Cortex of kidney (tissue), 1 donor: ENCODE measurements at places on chromosomes 11 and 22.

GRCh38 chr11:107042748-107043147 lies 24.5 kb upstream of the GUCY1A2 start:
- no peak for DNase-seq

DNA sequence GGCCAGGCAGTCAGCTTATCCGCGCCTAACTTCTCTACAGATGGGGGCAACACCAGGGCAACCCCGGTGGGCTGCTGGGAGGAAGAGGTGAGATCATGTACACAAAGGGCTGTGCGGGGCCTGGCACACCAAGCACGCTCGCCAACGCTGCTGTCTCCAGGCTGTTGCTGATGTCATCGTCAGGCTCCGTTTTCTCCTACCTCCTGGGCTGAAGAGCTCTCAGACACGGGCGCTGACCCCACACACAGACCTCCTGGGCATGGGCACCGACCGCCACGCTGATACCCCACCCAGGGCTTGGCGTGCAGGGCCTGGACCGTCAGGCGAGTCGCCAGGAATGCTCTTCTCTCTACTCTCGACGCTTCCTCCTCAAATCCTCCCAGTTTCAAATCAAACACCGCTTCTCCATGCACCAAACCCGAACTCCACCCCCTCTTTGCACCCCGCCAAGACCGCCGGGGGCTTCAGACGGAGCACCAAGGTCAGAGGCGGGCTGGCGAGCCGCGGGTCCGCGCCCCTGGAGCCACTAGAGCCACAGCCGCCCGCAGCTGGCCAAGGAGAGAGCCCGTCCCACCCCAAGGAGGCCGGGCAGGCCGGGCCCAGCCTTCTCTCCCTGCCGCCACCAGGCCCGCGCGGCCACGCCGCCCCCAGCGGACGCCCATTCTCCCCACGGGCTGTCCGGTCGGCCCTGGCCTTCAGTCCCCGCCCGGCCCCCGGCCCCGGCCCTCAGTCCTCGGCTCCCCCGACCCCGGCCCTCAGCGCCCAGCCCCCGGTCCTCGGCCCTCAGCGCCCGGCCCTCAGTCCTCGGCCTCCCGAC lies 772 bp downstream of the SBF1 start:
- no peak for DNase-seq

GRCh38 chr11:86930957-86931547 lies 24.1 kb downstream of the FZD4 start:
- no peak for DNase-seq

DNA sequence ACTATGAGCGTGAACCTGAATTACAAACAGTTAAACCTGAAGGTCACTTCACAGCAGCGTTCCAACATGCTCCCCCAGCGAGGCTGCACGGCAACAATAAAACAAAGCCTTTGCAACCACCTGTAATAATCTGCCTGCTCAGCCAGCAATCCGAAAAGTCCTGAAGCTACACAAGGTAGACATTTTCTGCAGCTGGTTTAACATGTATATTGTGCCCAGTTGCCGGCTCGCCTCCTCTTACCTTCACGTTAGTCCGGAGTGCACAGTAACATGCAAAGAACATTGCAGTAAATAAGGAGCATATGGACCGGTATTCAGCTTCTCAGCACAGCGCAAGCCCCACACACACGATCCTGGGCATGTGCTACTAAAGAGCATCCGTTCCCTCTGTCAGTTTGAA lies 704.3 kb downstream of the DLG2 start:
- no peak for DNase-seq

DNA sequence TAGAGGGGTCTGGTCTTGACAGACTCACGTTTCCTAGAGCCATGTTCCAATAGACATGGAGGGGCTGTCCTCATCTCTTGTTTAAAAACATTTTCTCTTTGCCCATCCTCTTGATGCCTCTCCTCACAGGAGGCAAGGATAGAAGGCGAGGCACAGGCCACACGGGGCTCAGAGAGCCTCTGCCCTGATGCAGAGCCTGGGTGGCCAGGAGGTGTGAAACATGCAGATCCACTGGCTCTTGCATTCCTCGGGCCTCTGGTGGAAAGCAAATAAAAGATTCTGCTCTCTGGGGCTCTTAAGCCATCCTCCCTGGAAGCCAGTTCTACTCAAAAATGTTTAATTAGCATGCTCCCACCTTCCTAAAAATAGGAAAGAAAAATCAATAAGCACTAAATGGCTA lies 43.6 kb upstream of the NTM start:
- no peak for DNase-seq

GRCh38 chr11:117604336-117604995 lies 192.6 kb downstream of the DSCAML1 start:
- DNase-seq: no peak

DNA sequence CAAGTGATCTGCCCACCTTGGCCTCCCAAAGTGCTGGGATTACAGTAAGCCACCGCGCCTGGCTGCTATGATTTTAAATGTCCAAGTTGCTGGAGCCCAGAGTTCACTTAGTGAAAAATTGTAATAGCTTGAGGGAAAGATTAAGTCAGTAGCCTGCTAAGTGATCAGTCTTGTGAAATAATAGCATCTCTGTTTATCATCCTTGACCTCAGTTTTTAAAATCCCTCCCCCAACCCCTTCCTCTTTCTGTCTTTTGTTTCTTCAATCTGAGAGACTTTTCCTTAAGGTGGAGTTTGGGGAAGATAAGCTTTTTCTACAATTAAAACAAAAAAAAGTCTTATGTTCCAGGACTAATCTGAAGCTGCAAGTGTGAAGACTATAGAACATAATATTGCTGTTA lies 6.4 kb downstream of the HIPK3 start:
- DNase-seq: no peak

DNA sequence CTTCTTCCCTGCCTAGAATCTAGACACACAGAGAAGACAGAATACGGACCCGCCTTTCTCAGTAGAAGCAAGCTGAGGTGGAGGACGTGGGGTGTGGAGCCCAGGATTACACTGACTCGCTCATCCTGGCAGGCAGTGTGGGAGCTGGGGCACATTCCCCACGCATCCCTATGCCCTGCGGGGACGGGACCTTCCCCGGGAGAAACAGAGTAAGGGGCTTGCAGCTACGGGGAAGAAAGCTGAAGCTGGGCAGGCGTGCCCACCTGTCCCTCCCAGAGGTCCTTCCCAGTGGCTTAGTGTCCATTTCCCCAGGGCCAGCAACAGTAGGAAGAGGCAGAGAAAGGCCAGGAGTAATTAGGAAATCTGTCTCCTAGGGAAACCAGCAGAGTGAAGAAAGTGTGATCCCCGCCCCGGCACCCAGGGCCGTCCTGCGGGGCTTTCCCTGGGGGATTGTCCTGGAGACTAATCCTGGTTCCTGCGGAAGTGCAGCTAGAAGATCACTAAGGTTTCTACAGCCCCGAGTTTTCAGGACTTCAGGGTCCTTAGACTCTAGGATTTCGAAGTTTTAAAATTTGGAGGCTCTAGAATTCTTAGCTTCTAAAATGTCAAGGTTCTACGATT lies 7.8 kb downstream of the DNAJB13 start:
- DNase-seq: no peak

DNA sequence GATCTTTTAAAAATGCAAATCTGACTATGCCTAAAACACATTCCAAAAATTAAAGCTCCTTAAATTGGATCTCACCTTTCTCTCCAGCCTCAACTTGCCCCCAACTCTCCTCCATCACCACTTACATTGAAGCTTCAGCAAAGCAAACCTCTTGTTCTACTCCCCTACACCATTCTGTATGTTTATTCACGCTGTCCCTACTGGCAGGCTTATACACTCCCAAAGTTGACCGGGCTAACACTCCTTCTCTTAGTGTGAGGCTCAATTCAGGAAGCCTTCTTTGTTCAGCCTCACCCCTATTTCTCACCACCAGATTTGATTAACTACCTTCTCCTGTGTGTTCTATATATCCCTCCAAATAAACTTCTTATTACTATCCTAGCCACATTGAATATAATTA lies 1.8 kb upstream of the GDPD4 start:
- DNase-seq: no peak

DNA sequence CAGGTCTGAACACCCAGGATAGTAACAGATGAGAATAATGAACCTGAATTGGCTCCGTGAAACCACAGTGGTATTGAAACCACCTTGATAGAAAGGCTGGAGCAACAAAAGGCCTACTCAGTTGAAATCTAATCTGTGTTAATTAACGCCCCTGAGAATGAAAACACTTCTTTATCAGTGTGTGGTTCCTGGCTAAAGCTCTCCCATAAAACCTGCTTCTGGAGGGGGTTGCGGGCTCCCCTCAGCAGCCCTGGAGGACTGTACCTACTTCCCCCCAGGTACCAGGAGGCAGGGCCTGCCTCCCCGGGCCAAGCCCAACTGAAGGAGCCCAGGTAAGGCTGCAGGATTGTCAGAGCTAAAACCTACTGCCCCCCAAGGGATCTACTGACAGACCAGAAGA lies 54.6 kb downstream of the PLEKHA7 start:
- no peak for DNase-seq

GRCh38 chr11:2825889-2826678 lies 59.5 kb downstream of the CDKN1C start:
- DNase-seq: no peak

GRCh38 chr11:111814106-111814505 lies 47.9 kb upstream of the PPP2R1B start:
- no peak for DNase-seq

GRCh38 chr22:42066126-42066761 lies 4.4 kb downstream of the NAGA start:
- no peak for DNase-seq

GRCh38 chr11:41307296-41308080 lies 152.0 kb downstream of the LRRC4C start:
- DNase-seq: no peak

GRCh38 chr11:56714206-56714605 lies 15.3 kb downstream of the OR9G1 start:
- DNase-seq: no peak

DNA sequence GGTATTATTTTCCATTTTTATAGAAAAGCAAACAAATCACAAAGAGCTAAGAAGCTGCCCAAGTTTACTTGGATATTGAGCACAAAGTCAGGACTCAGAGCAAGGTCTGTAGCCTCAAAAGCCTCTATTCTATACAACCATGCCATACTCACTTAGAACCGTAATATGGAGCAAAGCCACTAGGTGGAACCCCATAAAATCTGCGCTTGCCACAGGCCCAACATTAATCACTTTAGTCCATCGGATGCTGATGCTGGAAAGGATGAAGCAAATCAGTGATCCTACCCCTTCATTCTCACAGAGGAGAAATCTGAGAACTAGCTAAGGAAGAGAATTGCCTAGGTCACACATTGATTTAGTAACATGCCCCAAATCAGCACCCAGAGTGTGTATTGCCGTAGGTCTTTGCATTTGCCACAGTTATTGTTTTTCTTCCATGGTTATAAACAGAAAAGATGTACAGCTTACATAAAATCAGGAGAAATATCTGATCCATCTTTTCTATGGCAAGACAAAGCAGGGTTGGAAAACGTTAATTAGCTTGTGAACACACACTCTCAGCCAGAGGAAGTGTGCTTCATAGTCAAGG lies 56.7 kb upstream of the RAB38 start:
- DNase-seq: no peak

DNA sequence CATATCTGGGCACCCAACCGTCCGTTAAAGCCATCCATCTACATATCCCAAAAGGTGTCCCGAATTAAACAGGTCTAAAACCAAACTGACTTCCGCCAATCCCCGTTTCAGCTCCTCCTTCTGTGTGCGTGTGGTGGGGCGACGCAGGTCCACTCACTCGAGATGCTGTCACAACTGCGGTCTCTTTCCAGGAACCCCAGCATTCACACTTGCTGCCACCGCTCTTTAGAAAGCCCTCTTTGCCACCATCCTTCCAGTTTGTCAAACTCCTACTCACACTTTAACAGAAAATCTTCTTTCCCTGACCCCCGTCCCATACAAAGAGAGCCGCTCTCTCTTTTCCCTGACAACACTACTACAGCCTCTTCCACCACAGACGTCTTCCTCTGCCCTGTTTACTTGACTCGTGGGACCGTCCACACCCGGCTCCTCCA lies 467 bp downstream of the ESS2 start:
- DNase-seq: no peak
